ENCODE measurements at places on chromosomes 6 and 20.

DNA sequence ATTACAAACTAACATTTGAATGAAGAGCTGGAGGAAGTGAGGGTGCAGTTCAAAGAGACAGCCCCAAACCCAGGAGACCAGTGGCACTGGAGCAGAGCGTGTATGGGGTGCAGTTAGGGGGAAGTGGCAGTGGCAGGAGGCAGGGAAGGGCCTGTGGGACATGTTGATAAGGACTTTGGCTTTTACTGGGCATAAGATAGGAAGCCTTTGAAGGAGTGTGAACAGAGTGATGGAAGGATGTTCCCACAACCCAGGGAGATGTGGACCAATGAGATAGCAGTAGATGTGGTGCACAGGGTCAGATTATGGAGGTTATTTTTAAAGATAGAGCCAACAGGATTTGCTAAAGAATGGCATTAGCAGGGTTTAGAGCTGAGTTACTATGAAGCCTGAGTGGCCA is 56.4 kb downstream of the AIG1 start:
- no peaks in the 10 kb centered on the region for H3K4me1 ChIP-seq
- H3K36me3 ChIP-seq: no peaks in the 10 kb centered on the region
- DNase-seq: no peak
- H3K27me3 ChIP-seq: peaks cover 1% of the 10 kb centered on the region
- no peak overlapping the region for H3K4me3 ChIP-seq
- H3K27ac ChIP-seq: no peak overlapping the region

GRCh38 chr20:20226554-20226953 is 141.3 kb upstream of the INSM1 start:
- H3K27ac ChIP-seq: no peak overlapping the region
- no peaks in the 10 kb centered on the region for H3K4me1 ChIP-seq
- H3K4me3 ChIP-seq: no peak overlapping the region
- DNase-seq: no peak
- H3K36me3 ChIP-seq: no peaks in the 10 kb centered on the region

- H3K27me3 ChIP-seq: peaks cover 6% of the 10 kb centered on the region
- no peak for DNase-seq
- H3K27ac ChIP-seq: peak overlapping the region; percentile 92
- peak overlapping the region; percentile 40 for H3K4me3 ChIP-seq
- H3K36me3 ChIP-seq: peaks cover 20% of the 10 kb centered on the region
These were observed 11.5 kb downstream of the NFKBIL1 start for GRCh38 chr6:31558631-31559500.

GRCh38 chr6:23016696-23017095 is 447.3 kb downstream of the HDGFL1 start:
- H3K4me3 ChIP-seq: no peak overlapping the region
- H3K36me3 ChIP-seq: no peaks in the 10 kb centered on the region
- no peaks in the 10 kb centered on the region for H3K27me3 ChIP-seq
- no peaks in the 10 kb centered on the region for H3K4me1 ChIP-seq
- no peak overlapping the region for H3K27ac ChIP-seq

GRCh38 chr20:52481443-52481842 is 289.9 kb upstream of the ZFP64 start:
- H3K4me1 ChIP-seq: peaks cover 10% of the 10 kb centered on the region
- H3K4me3 ChIP-seq: no peak overlapping the region
- DNase-seq: no peak
- no peak overlapping the region for H3K27ac ChIP-seq
- peaks cover 1% of the 10 kb centered on the region for H3K27me3 ChIP-seq
- H3K36me3 ChIP-seq: no peaks in the 10 kb centered on the region

- DNase-seq: no peak
- H3K4me3 ChIP-seq: peak overlapping the region; percentile 2
- H3K4me1 ChIP-seq: peaks cover 16% of the 10 kb centered on the region
These were observed 117.7 kb upstream of the GJE1 start for GRCh38 chr6:142015011-142015410.

GRCh38 chr20:45630371-45630770 is 713 bp downstream of the WFDC9 start:
- H3K27me3 ChIP-seq: no peaks in the 10 kb centered on the region
- H3K36me3 ChIP-seq: no peaks in the 10 kb centered on the region
- no peaks in the 10 kb centered on the region for H3K4me1 ChIP-seq
- H3K27ac ChIP-seq: no peak overlapping the region

GRCh38 chr20:63119121-63119962 is 96.6 kb downstream of the YTHDF1 start:
- H3K27ac ChIP-seq: no peak overlapping the region
- H3K4me3 ChIP-seq: no peak overlapping the region
- no peaks in the 10 kb centered on the region for H3K36me3 ChIP-seq

DNA sequence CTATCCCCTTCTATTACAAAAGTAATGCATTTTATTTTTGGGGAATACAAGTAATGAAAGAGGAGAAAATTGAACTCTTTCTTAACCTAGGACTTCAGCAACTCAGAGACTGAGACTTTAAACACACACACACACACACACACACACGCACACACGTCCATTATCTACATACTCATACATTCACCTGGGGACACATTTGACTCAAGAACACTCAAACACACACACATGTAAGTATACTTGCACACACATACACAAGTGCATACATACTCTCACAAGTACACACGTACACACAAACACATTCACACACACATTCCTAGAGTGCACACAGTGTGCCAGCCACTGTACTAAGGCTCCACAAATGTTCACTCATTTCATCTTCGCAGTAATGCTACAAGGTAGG is 2.1 kb upstream of the R3HDML start:
- no peak overlapping the region for H3K4me3 ChIP-seq
- no peak for DNase-seq
- peaks cover 3% of the 10 kb centered on the region for H3K27me3 ChIP-seq
- H3K36me3 ChIP-seq: no peaks in the 10 kb centered on the region

DNA sequence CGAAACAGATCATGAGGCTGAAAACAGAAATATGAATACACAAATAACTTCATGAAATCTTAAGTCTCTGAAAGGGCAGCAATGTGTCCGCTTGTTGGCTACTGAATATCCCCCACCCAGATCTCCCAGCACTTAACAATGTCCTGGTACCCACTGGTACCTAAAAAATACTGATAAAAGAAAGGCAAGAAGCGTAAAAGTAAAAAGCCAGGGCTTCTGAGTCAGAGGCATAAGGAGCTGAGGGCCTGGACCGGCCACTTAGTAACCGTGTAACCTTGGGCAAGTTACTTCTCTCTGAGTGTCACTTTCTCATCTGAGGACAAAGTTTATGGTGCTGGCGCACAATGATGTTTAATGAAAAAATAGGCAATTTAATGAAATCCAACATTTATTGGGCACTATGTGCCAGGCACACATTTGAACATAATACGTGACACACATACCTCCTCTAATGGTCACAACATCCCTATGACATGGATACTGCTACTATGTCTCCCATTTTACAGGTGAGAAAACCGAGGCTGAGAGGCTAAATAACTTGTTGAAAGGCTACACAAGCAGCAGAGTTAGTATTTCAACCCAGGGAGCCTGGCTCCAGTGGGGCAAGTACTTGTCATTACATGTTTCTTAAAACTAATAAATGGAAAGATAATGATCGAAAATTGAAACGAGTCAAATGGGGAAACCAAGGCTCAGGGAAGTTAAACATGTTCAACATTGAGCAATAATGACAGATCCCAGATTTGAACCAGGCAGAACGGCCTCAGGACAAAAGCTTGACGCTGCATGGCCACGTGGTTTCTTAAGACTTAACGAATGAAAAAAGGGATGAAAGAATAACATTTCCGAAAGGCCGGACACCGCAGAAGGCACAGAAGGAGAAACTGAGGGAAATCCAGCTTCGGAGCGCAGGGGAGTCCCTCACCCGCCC is 828 bp downstream of the TP53RK start:
- no peak for DNase-seq
- peaks cover 10% of the 10 kb centered on the region for H3K36me3 ChIP-seq
- no peaks in the 10 kb centered on the region for H3K27me3 ChIP-seq
- peak overlapping the region; percentile 87 for H3K27ac ChIP-seq
- H3K4me1 ChIP-seq: peaks cover 23% of the 10 kb centered on the region

DNA sequence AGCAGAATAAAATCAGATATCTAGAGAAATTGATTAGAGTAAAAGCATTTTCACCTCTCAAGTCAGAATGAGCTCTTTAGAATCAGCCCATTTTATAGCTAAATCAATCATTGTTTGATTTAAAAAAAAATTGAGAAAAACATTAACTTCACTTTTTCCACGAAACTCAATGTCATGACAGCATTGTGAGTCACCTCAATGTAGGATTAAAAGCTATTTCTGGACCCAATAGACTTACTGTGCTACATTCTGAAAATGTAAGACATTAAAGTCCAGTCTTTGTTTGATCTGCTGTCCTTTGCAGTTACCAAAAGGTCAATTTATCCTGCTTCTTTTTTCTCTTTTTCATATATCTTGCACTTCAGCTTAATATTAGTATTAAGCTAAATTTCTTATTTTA is 519.4 kb upstream of the ZNF337 start:
- H3K27ac ChIP-seq: no peak overlapping the region
- H3K4me1 ChIP-seq: no peaks in the 10 kb centered on the region
- H3K4me3 ChIP-seq: no peak overlapping the region
- DNase-seq: no peak
- H3K36me3 ChIP-seq: no peaks in the 10 kb centered on the region

DNA sequence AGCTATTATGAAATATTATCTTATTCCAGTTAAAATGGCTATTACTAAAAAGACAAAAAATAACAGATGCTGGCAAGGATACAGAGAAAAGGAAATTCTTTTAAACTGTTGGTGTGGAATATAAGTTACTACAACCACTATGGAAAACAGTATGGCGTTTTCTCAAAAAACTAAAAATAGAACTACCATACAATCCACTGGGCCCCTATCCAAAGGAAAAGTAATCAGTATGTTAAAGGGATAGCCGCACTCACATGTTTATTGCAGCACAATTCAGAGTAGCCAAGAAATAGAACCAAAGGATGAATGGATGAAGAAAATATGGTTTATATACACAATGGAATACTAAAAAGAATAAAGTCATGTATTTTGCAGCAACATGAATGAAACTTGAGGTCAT is 303.8 kb upstream of the ECI2 start:
- H3K27me3 ChIP-seq: no peaks in the 10 kb centered on the region
- H3K4me1 ChIP-seq: peaks cover 4% of the 10 kb centered on the region
- no peaks in the 10 kb centered on the region for H3K36me3 ChIP-seq
- no peak for DNase-seq

GRCh38 chr20:2421247-2421646 is 40.5 kb downstream of the TGM6 start:
- H3K27ac ChIP-seq: no peak overlapping the region
- H3K4me1 ChIP-seq: no peaks in the 10 kb centered on the region
- no peaks in the 10 kb centered on the region for H3K36me3 ChIP-seq

- H3K27me3 ChIP-seq: no peaks in the 10 kb centered on the region
- H3K4me3 ChIP-seq: no peak overlapping the region
- H3K4me1 ChIP-seq: peaks cover 3% of the 10 kb centered on the region
- DNase-seq: no peak
- no peaks in the 10 kb centered on the region for H3K36me3 ChIP-seq
- no peak overlapping the region for H3K27ac ChIP-seq
These were observed 229.1 kb downstream of the PLCB1 start for GRCh38 chr20:8361006-8361652.

DNA sequence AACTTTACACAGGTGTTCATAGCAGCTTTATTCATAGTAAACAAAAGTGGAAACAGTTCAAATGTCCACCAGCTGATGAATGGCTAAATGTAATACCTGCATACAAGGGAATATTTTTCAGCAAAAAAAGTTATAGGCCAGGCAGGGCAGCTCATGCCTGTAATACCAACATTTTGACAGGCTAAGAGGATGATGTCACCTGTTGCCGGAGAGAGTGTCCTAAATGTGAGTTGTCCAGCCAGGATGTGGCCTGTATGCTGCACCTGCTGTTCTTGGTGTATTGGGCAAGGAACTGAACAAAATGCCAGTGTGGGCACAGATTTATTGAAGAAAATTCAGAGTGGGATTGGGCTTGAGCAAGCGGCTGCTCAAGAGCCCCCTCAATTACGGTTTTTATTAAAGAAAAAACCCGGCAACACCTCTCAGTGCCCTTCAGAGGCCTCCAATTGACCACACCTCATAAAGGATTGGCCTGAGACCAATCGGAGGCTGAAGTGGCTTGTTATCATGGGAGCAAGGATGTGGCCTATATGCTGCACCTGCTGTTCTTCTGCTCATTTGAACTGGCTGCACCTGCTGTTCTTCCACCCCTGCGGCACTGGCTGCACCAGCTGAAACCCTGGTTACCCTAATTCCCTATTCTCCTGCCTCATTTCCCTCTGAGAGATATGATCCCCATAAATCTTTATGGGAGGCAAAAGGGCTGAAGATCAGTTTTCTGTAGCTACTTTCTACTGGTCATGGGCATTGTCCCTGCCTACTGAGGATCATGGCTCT is 164.3 kb upstream of the PROKR2 start:
- no peak overlapping the region for H3K4me3 ChIP-seq
- peaks cover 4% of the 10 kb centered on the region for H3K4me1 ChIP-seq
- DNase-seq: no peak
- no peaks in the 10 kb centered on the region for H3K36me3 ChIP-seq

DNA sequence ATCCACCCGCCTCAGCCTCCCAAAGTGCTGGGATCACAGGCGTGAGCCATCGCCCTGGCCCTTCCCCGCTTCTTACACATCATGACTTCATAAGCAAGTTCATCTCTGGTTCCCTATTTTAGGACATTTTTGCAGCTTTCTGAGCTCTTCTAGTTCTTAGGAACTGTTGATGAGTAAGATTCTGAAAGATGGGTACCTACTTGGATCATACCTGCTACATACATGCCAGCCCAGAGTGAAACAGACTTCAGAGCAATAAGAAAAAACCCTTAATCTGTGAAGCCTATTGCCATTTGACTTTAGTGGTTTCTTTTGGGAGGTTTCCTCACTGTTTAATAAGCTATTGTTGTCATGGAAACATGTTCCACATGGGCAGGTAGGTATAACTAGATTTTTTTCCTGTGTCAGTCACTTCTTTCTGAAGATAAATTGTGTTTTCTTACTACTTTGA is 27.9 kb upstream of the TMEM217 start:
- H3K4me3 ChIP-seq: no peak overlapping the region
- peaks cover 37% of the 10 kb centered on the region for H3K36me3 ChIP-seq
- no peak for DNase-seq
- H3K27ac ChIP-seq: no peak overlapping the region
- H3K4me1 ChIP-seq: peaks cover 13% of the 10 kb centered on the region
- H3K27me3 ChIP-seq: peaks cover 4% of the 10 kb centered on the region

- no peaks in the 10 kb centered on the region for H3K27me3 ChIP-seq
- no peaks in the 10 kb centered on the region for H3K4me1 ChIP-seq
- H3K4me3 ChIP-seq: no peak overlapping the region
- no peak for DNase-seq
- no peaks in the 10 kb centered on the region for H3K36me3 ChIP-seq
These were observed 382.1 kb downstream of the HACE1 start for GRCh38 chr6:104477569-104477968.

- H3K27ac ChIP-seq: no peak overlapping the region
- no peaks in the 10 kb centered on the region for H3K36me3 ChIP-seq
- peaks cover 6% of the 10 kb centered on the region for H3K4me1 ChIP-seq
- no peak for DNase-seq
- no peak overlapping the region for H3K4me3 ChIP-seq
These were observed 20.6 kb upstream of the FABP7 start for GRCh38 chr6:122758927-122759334.
